ENCODE measurements at places on chromosomes 11 and 22. TPM values are rescaled to one million over a fixed set of nuclear protein-coding genes. Genes with fewer than 3 reads are reported as not detected.

The NOX4 gene
- not detected for total RNA-seq

The ARHGAP42 gene
- 4.5 TPM for total RNA-seq

The SC5D gene
- total RNA-seq: 10.6 TPM

The FOXRED1 gene
- 22.8 TPM for total RNA-seq
